H1 (cell line): ENCODE measurements at places on chromosomes 13 and 19.

- no peaks in the 10 kb centered on the region for H3K27me3 ChIP-seq
- H3K36me3 ChIP-seq: no peaks in the 10 kb centered on the region; the same call in 1 of the 2 replicates
- H3K4me3 ChIP-seq: peak overlapping the region; percentile 91
- no peak for DNase-seq
These were observed 638 bp downstream of the USPL1 start for GRCh38 chr13:30618186-30618929.

DNA sequence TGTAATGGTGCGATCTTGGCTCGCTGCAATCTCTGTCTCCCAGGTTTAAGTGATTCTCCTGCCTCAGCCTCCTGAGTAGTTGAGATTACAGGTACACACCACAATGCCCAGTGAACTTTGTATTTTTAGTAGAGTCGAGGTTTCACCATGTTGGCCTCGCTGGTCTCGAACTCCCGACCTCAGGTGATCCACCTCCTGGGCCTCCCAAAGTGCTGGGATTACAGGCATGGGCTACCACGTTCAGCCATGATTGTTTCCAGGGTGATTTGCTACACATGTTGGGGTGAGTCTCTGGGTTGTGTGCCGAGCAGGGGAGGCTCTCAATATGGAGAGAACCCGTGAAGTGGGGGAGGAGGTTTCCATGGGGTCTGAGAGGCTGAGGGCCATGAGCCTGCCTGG lies 24.8 kb upstream of the CEACAM21 start:
- H3K36me3 ChIP-seq: no peaks in the 10 kb centered on the region
- no peak overlapping the region for H3K4me3 ChIP-seq
- DNase-seq: no peak
- H3K4me1 ChIP-seq: no peaks in the 10 kb centered on the region

DNA sequence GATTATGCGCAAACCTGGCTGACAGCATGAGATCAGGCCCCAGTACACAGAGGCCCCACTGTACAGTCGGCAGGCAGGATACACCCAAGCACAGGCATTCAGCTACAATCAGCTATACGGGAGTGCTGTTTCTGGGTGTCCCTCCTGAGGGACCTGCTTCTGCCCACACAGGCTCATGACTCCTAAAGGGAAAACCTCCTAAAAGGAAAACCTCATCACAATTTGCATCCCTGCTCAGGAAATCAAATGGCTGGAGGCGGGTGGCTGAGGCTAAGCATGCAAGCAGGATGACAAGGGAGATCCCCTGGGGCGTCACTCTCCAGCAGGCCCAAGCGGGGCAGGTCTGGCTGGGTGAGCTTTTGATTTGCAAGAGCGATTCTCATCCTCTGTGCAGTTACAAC lies 99.8 kb downstream of the CRYL1 start:
- no peaks in the 10 kb centered on the region for H3K27me3 ChIP-seq
- no peak for DNase-seq
- H3K4me3 ChIP-seq: no peak overlapping the region
- H3K4me1 ChIP-seq: peaks cover 3% of the 10 kb centered on the region

- H3K36me3 ChIP-seq: no peaks in the 10 kb centered on the region
- 0 out of 2 replicates have a peak, but pooled peaks cover 8% of the 10 kb centered on the region for H3K27me3 ChIP-seq
- H3K4me1 ChIP-seq: peaks cover 3% of the 10 kb centered on the region; the same call in 1 of the 2 replicates
- no peak overlapping the region for H3K27ac ChIP-seq
These were observed 493 bp upstream of the LHFPL6 start for GRCh38 chr13:39603424-39603947.

- H3K27me3 ChIP-seq: no peaks in the 10 kb centered on the region
- H3K4me1 ChIP-seq: peaks cover 6% of the 10 kb centered on the region
- no peak for DNase-seq
- no peak overlapping the region for H3K27ac ChIP-seq
- no peaks in the 10 kb centered on the region for H3K36me3 ChIP-seq
These were observed 55.1 kb downstream of the GPR180 start for GRCh38 chr13:94656766-94657165.

- H3K4me1 ChIP-seq: no peaks in the 10 kb centered on the region
- H3K27ac ChIP-seq: no peak overlapping the region
- H3K36me3 ChIP-seq: no peaks in the 10 kb centered on the region
- no peak overlapping the region for H3K4me3 ChIP-seq
- H3K27me3 ChIP-seq: no peaks in the 10 kb centered on the region
These were observed 120.0 kb upstream of the RNF113B start for GRCh38 chr13:98297051-98297450.

DNA sequence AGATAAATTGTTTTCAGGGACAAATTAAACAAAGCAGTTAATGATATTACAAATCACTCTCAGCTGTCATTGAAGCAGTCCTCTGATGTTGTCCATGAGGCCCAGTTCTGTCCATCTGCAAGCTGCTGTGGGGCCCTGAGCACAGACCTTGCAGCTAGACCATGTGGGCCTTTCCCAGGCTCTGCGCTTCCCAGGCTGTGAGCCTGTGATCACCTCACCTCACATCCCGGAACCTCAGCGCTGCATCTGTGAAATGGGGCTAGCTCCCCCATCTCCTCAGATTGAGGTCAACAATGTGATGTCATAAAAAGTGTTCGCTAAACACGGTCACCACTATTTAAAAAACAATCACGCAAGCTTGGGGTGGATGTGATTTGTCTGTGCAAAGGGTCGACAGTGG lies 51.9 kb upstream of the UQCRFS1 start:
- H3K27me3 ChIP-seq: no peaks in the 10 kb centered on the region
- H3K27ac ChIP-seq: no peak overlapping the region
- H3K36me3 ChIP-seq: no peaks in the 10 kb centered on the region
- no peak for DNase-seq
- no peak overlapping the region for H3K4me3 ChIP-seq

- peaks cover 17% of the 10 kb centered on the region; the same call in 1 of the 2 replicates for H3K27me3 ChIP-seq
- H3K4me3 ChIP-seq: peak overlapping the region; percentile 20
- DNase-seq: peak; percentile 70
- peaks cover 2% of the 10 kb centered on the region for H3K4me1 ChIP-seq
- no peak overlapping the region for H3K27ac ChIP-seq
These were observed 5.0 kb downstream of the FOSB start for GRCh38 chr19:45472563-45473366.

DNA sequence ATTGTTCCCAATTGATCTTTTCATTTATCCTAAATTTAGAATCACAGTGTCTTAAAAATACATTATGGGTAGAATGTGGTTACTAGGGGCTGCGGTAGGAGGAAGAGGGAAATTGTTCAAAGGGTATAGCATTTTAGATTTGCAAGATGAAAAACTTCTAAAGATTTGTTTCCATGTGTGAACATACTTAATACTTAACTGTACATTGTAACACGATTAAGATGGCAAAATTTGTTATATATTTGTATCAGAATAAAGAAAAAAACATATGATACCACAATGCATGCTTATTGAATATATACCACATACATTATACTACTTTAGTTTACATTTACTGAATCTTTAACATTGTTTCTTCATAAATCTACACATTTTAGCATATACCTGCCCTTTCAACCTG lies 677.3 kb upstream of the PCDH20 start:
- H3K4me3 ChIP-seq: no peak overlapping the region
- H3K27ac ChIP-seq: no peak overlapping the region
- no peaks in the 10 kb centered on the region for H3K4me1 ChIP-seq
- H3K36me3 ChIP-seq: no peaks in the 10 kb centered on the region
- no peak for DNase-seq

DNA sequence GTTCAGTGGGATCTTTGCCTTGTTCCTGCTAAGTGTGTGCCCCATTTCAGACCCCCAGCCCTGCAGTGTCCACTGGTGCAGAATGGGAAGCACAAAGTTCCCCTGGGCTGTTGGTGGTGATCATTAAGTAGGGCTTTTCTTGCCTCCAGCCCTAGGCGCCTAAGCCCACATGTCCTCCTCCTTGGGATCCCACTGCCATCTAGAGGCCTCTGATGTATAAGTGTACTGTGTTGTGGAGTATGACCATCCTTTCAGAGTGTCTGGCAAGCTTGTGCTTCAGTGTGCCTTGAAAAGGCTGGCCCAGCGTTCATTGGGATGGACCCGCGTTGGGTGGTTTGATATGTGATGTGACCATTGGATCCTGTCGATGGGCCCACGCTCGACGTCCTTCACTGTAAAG lies 71.2 kb downstream of the WASF3 start:
- no peak for DNase-seq
- no peaks in the 10 kb centered on the region for H3K27me3 ChIP-seq
- H3K36me3 ChIP-seq: 0 out of 2 replicates have a peak, but pooled peaks cover 1% of the 10 kb centered on the region
- H3K4me3 ChIP-seq: no peak overlapping the region
- no peaks in the 10 kb centered on the region for H3K4me1 ChIP-seq
- H3K27ac ChIP-seq: no peak overlapping the region

DNA sequence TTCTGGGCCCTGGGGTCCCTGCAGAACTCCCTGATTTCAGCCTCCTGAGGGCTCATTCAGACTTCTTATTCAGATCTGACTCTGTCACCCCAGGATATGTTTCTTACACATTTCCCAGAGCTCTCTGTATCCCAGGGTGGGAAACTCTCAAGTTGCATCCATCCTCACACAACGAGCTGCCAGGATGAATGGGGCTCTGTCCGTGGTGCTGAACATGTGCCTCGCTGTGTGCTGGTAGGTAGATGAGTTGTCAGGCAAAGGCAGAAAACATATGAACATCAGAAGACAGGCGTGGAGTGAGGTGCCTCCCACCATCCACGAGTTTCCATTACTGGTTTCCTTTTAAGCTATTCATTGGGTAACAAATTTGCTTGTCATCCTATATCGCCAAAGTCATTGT lies 11.4 kb upstream of the IGFL1 start:
- H3K27ac ChIP-seq: no peak overlapping the region
- no peaks in the 10 kb centered on the region for H3K27me3 ChIP-seq
- no peak overlapping the region for H3K4me3 ChIP-seq
- peak; percentile 89 for DNase-seq

- no peaks in the 10 kb centered on the region for H3K4me1 ChIP-seq
- no peak overlapping the region for H3K4me3 ChIP-seq
- no peak overlapping the region for H3K27ac ChIP-seq
- no peaks in the 10 kb centered on the region for H3K36me3 ChIP-seq
These were observed 1162.3 kb downstream of the SLITRK1 start for GRCh38 chr13:82719987-82720386.

- peaks cover 6% of the 10 kb centered on the region; the same call in 1 of the 2 replicates for H3K4me1 ChIP-seq
- no peaks in the 10 kb centered on the region for H3K36me3 ChIP-seq
These were observed at the start of gene DLL3 for GRCh38 chr19:39498798-39499642. TSS of gene DLL3 (plus strand) at chr19:39498947. CDS start at chr19:39498975, 28 bp downstream.

DNA sequence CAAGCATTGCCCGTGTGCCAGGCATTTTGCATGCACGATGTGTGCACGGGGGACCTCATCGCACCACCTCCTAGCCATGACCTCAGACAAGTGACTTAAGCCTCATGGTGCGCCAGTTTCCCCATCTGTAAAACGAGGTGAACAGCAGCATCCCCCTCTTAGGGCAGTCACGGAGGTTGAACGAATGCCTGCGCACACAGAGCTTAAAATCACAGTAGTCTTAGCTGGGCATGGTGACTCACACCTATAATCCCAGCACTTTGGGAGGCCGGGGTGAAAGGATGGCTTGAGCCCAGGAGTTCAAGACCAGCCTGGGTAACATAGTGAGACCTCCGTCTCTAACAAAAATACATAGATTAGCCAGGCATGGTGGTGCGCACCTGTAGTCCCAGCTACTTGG lies 48.6 kb downstream of the PIN1 start:
- no peak overlapping the region for H3K27ac ChIP-seq
- no peak overlapping the region for H3K4me3 ChIP-seq
- no peaks in the 10 kb centered on the region for H3K36me3 ChIP-seq

DNA sequence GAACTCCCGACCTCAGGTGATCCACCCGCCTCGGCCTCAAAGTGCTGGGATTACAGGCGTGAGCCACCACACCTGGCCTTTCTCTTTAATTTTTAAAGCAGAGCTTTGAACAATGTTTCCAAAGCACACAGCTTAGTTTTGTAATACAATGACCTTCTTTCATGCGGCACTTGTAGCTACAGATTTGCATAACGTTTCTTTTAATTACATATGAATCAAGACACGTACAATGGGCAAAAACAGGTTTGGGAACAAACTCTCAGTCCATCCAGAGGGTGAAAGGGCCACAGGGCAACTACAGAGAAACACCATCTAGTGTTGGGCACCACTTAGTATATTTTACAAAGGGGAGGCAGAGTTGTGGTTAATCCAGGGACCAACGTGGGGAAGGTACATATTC lies 19.0 kb upstream of the S1PR4 start:
- H3K27ac ChIP-seq: peak overlapping the region; percentile 22; the same call in 1 of the 2 replicates
- H3K27me3 ChIP-seq: no peaks in the 10 kb centered on the region
- H3K36me3 ChIP-seq: no peaks in the 10 kb centered on the region; the same call in 1 of the 2 replicates
- H3K4me1 ChIP-seq: peaks cover 6% of the 10 kb centered on the region
- no peak for DNase-seq

DNA sequence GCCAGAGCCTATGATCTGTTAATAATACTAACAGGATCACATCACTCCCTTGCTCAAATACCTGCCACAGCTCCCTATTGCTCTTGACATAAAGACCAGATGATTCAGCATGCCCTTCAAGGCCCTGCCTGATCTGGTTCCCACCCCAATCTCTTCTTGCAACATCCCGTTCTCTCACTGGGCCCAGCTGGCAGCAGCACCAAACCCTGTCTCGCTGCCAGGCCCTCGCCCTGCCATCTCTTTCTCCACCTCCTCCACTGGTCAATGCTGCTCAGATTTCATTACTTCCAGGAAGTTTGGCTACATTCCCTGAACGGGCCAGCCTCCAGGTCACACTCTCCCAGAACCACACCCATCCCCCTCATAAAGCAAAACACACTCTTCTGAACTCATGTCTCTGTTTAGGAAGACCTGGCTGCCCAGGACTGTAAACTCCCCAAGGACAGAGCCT lies 8.6 kb upstream of the BCAT2 start:
- no peaks in the 10 kb centered on the region for H3K27me3 ChIP-seq
- DNase-seq: no peak
- no peak overlapping the region for H3K4me3 ChIP-seq

GRCh38 chr13:95601216-95601615 lies 43.3 kb downstream of the DZIP1 start:
- no peak overlapping the region for H3K4me3 ChIP-seq
- DNase-seq: no peak
- H3K4me1 ChIP-seq: no peaks in the 10 kb centered on the region
- H3K27ac ChIP-seq: no peak overlapping the region
- no peaks in the 10 kb centered on the region for H3K27me3 ChIP-seq
- peaks cover 10% of the 10 kb centered on the region; the same call in 1 of the 2 replicates for H3K36me3 ChIP-seq

GRCh38 chr13:46104868-46105267 lies at the start of gene CPB2:
TSS of gene CPB2 (minus strand) at chr13:46105033. CDS start at chr13:46105009, 24 bp downstream.
- H3K27me3 ChIP-seq: no peaks in the 10 kb centered on the region
- no peak for DNase-seq
- H3K4me1 ChIP-seq: no peaks in the 10 kb centered on the region
- H3K27ac ChIP-seq: no peak within 1 kb of the TSS
- H3K36me3 ChIP-seq: no peaks in the 10 kb centered on the region

- no peaks in the 10 kb centered on the region for H3K36me3 ChIP-seq
- DNase-seq: no peak
- no peak overlapping the region for H3K27ac ChIP-seq
- no peaks in the 10 kb centered on the region for H3K27me3 ChIP-seq
- H3K4me3 ChIP-seq: no peak overlapping the region
- H3K4me1 ChIP-seq: no peaks in the 10 kb centered on the region; the same call in 1 of the 2 replicates
These were observed 113.1 kb upstream of the FNDC3A start for GRCh38 chr13:48862572-48862971.

DNA sequence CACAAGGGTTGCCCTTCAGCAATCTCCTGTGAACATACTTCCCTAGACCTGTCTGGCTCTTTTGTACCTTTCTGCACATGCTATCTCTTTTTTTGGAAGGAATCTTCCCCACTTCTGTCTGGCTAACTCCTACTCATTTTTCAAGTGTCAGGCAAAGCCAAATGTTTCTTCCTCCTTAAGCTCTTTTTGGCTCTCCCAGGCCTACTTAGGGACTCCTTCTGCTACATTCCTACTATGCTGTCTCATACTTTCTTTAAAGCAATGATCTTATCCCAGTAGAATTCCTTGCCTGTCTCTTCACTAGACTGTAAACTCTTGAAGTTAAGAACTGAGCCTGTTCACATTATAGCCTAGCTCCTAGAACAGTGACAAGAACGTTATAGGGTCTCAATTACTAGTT lies 114.9 kb upstream of the WASF3 start:
- H3K27me3 ChIP-seq: no peaks in the 10 kb centered on the region
- H3K27ac ChIP-seq: no peak overlapping the region
- no peak overlapping the region for H3K4me3 ChIP-seq
- H3K4me1 ChIP-seq: no peaks in the 10 kb centered on the region
- DNase-seq: no peak
